ENCODE measurements at places on chromosomes 7 and 10.

DNA sequence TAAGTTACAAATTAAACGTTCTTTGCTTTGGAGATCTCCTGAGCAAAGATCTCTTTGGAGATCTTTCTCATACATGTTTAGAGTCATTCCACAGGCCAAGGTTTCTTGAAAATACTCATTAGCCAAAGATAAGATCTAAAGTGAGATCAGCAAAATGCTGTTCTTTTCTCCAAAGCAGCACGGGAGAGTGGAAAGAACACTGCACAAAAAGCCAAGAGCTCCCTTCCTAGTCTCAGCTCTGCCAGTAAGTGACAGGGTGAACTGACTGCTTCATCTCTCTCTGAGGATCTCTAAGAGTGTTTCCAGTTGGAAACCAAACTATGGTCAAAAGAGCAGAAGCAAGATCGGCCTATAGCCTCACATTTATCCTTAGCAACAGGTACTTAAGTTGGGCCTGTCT, 168.4 kb upstream of the ASAH2 start:
- peaks cover 2% of the 10 kb centered on the region for H3K36me3 ChIP-seq
- H3K27ac ChIP-seq = no peak overlapping the region
- H3K4me1 ChIP-seq = peaks cover 19% of the 10 kb centered on the region
- no peak for DNase-seq
- H3K27me3 ChIP-seq = no peaks in the 10 kb centered on the region

GRCh38 chr7:127930341-127931328, 100.6 kb downstream of the LRRC4 start:
- DNase-seq = no peak
- H3K4me1 ChIP-seq = peaks cover 6% of the 10 kb centered on the region
- no peak overlapping the region for H3K27ac ChIP-seq
- no peak overlapping the region for H3K4me3 ChIP-seq
- peaks cover 23% of the 10 kb centered on the region for H3K36me3 ChIP-seq

- no peak for DNase-seq
- H3K27me3 ChIP-seq = no peaks in the 10 kb centered on the region
- H3K36me3 ChIP-seq = no peaks in the 10 kb centered on the region
- no peak overlapping the region for H3K27ac ChIP-seq
- H3K4me1 ChIP-seq = no peaks in the 10 kb centered on the region
- no peak overlapping the region for H3K4me3 ChIP-seq
These were observed 29.5 kb downstream of the PLXDC2 start for GRCh38 chr10:19845503-19846368.

GRCh38 chr10:17147884-17148489, 18.4 kb upstream of the CUBN start:
- H3K27ac ChIP-seq = no peak overlapping the region
- H3K4me1 ChIP-seq = peaks cover 7% of the 10 kb centered on the region
- no peak for DNase-seq
- H3K4me3 ChIP-seq = no peak overlapping the region

GRCh38 chr7:132509643-132510042, 66.6 kb downstream of the PLXNA4 start:
- no peak overlapping the region for H3K4me3 ChIP-seq
- no peaks in the 10 kb centered on the region for H3K27me3 ChIP-seq
- no peak for DNase-seq
- H3K4me1 ChIP-seq = peaks cover 23% of the 10 kb centered on the region

DNA sequence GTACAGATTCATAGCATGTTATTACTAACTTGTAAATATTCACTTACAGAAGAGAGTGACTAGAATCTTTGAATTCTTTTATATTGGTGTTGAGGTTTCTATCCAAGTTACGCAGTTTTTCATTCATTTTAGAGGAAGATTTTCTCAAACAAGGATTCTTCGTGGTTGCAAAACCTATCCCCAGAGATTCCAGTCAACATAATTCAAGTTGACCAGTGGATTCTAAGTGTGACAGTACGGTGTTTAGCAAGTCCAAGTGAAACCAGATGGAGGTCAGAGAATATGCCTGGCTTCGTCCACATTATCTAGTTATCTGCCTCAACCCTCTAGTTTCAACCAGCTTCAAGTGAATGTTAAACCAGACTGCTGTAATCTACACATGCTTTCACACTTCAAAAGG, 131.9 kb downstream of the SDK1 start:
- no peaks in the 10 kb centered on the region for H3K4me1 ChIP-seq
- H3K36me3 ChIP-seq = no peaks in the 10 kb centered on the region
- no peak overlapping the region for H3K27ac ChIP-seq
- DNase-seq = no peak
- H3K4me3 ChIP-seq = no peak overlapping the region

DNA sequence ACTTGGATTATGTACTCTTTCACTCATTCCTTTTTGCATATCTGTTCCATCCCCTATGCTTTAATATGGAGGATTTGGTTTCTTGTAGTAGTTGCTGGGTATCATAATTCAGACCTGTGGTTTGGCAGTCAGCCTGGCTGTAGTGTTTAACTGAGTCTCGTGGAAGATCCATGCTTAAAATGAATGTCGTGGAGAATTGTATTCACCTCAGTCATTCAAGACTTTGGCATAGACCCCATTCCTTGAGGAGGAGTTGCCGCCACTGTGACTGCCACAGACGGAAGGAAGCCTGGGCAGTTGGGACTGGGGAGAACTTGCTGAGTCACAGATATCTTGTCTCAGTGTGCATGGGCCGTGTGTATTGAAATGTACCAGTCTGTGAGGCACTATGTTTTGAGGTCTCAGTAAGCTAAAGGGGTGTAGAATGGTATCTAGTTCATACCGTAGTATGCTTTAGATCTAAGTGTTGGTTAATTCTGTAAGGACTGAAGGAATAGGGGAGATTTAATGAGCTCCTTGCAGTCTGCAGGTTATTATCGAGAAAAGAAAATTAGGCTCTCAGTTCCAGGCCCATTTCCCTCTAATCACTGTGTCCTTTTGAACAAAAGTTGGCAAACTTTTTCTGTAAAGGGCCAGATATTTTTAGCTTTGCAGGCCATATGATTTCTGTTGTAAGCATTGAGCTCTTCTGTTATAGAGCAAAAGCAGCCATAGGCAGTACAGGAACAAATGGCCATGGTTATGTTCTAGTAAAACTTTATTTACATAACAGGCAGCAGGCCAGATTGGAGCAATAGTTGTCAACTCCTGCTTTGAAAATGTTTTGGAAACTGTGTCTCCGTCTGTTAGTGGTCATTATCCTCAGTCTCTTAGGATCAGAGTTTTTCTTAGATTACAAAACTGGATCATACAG, 76.8 kb downstream of the TPST1 start:
- H3K27ac ChIP-seq = no peak overlapping the region
- no peak for DNase-seq
- peaks cover 3% of the 10 kb centered on the region for H3K36me3 ChIP-seq
- H3K4me1 ChIP-seq = no peaks in the 10 kb centered on the region

GRCh38 chr10:58867683-58868082, 308.8 kb upstream of the PHYHIPL start:
- H3K36me3 ChIP-seq = no peaks in the 10 kb centered on the region
- no peak for DNase-seq
- H3K4me1 ChIP-seq = no peaks in the 10 kb centered on the region
- H3K4me3 ChIP-seq = no peak overlapping the region
- no peaks in the 10 kb centered on the region for H3K27me3 ChIP-seq

DNA sequence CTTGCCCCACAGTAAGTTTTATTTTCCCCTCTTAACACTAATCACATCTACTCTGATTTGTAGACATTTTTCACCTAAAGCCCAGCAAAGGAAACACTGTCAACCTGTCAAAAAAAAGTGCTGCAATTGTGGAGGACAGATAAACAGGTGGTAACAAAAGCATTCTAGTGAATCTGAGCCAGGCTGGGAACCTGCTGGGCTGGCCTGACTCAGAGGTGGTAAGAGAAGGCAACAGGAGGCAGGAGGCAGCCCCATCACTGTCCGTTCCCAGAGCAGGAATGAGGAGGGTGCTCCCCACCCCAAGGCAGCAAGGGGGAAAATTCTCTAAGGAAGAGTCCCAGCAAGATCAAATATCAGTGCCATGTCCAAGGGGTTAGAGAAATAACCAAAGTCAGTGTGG, 19.5 kb upstream of the HERPUD2 start:
- H3K36me3 ChIP-seq = peaks cover 7% of the 10 kb centered on the region
- no peak overlapping the region for H3K4me3 ChIP-seq
- no peaks in the 10 kb centered on the region for H3K27me3 ChIP-seq
- peaks cover 14% of the 10 kb centered on the region for H3K4me1 ChIP-seq
- peak overlapping the region; percentile 31 for H3K27ac ChIP-seq

DNA sequence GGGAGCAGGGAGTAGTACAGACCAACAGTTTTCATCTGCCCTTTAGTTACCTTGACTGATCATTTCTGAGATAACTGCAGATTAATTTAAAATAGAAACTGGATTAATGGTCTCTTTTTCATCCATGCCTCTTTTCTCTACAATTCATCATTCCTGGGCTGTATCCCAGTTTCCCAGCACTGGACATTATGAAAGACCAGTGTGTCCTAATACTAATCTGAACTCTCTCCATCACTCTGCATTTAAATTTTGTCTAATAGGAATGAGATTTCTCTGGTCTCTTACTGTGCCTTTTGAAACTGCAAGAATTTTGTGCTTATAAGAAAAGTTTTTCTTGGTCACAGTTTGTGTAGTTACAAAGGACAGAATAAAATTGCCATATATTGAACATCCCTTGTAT, 12.7 kb downstream of the PLEKHA8 start:
- H3K27ac ChIP-seq = no peak overlapping the region
- H3K4me1 ChIP-seq = peaks cover 9% of the 10 kb centered on the region
- H3K4me3 ChIP-seq = no peak overlapping the region
- peaks cover 4% of the 10 kb centered on the region for H3K36me3 ChIP-seq

DNA sequence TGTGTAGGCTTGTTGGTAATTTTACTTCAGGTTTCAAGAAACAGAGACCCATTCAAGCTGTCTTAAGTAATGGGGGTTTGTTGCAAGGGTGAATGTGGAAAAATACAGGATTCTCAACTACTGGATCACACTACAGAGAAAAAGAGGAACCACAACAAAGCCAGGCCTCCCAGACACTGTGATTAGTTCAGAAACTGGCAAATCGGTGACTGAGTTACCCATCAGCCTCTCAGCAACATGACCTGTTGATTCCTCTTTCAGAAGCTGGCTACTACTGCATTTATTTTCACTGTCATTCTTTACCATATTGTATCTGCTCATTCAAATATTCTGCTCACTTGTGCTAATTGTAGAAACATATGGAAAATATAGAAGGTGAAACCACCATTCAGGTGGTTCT, 16.0 kb downstream of the CCDC71L start:
- no peak overlapping the region for H3K27ac ChIP-seq
- H3K4me3 ChIP-seq = no peak overlapping the region
- no peaks in the 10 kb centered on the region for H3K4me1 ChIP-seq
- peaks cover 27% of the 10 kb centered on the region for H3K27me3 ChIP-seq
- H3K36me3 ChIP-seq = no peaks in the 10 kb centered on the region

DNA sequence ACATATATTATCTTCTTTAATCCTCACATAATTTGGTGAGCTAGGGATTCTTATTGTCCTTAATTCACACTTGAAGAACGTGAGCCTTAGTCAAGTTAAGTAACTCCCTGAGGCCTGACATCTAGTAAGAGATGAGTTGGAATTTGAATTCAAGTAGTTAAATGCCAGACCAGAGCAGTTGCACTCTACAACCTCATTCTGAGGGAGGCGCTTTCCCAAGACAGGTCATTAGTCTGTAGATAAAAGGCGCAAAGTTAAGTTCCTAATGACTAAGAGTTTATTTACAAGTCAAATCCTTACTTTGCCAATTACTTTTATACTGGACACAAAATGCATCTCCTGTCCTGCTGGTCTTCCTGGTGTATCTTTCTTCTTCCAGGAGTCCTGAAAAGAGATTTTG, 3.6 kb upstream of the EXOC6 start:
- H3K27me3 ChIP-seq = peaks cover 7% of the 10 kb centered on the region
- H3K27ac ChIP-seq = no peak overlapping the region
- no peak overlapping the region for H3K4me3 ChIP-seq
- H3K36me3 ChIP-seq = peaks cover 13% of the 10 kb centered on the region

GRCh38 chr7:157674715-157675426, 338.1 kb downstream of the DNAJB6 start:
- H3K4me3 ChIP-seq = no peak overlapping the region
- H3K4me1 ChIP-seq = peaks cover 4% of the 10 kb centered on the region
- H3K27me3 ChIP-seq = peaks cover 77% of the 10 kb centered on the region
- no peak overlapping the region for H3K27ac ChIP-seq

GRCh38 chr10:24882047-24882698, 70.2 kb downstream of the PRTFDC1 start:
- H3K36me3 ChIP-seq = peaks cover 4% of the 10 kb centered on the region
- H3K27me3 ChIP-seq = no peaks in the 10 kb centered on the region
- peak overlapping the region; percentile 77 for H3K27ac ChIP-seq
- H3K4me3 ChIP-seq = peak overlapping the region; percentile 66
- H3K4me1 ChIP-seq = peaks cover 38% of the 10 kb centered on the region
- DNase-seq = peak; percentile 33

GRCh38 chr10:128064108-128064969, 61.9 kb downstream of the MKI67 start:
- H3K27me3 ChIP-seq = no peaks in the 10 kb centered on the region
- peak overlapping the region; percentile 75 for H3K4me3 ChIP-seq
- H3K36me3 ChIP-seq = peaks cover 83% of the 10 kb centered on the region
- peaks cover 74% of the 10 kb centered on the region for H3K4me1 ChIP-seq
- DNase-seq = peak; percentile 70
- H3K27ac ChIP-seq = peak overlapping the region; percentile 96

DNA sequence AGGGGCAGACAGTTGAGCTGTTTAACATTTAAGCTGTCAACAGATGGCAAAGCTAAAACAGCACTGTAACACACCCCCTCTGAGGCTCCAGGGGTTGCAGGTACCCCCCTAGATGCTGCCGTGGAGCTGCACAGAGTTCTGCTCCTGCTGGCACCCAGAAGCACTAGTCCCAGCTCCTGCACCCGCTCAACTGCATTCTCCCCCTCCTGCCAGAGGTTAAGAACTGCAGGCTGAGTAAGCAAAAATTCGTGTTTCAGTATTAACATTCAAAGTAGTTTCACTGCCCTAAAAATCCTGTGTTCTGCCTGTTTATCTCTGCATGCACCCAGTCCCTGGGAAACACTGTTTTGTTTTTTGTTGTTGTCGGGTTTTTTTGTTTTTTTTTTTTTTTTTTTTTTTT, 790.8 kb upstream of the KCND2 start:
- no peak overlapping the region for H3K4me3 ChIP-seq
- no peak overlapping the region for H3K27ac ChIP-seq
- no peak for DNase-seq
- H3K4me1 ChIP-seq = no peaks in the 10 kb centered on the region
- H3K27me3 ChIP-seq = no peaks in the 10 kb centered on the region

- H3K4me1 ChIP-seq = no peaks in the 10 kb centered on the region
- H3K4me3 ChIP-seq = no peak overlapping the region
- no peak overlapping the region for H3K27ac ChIP-seq
- no peaks in the 10 kb centered on the region for H3K36me3 ChIP-seq
These were observed 139.4 kb upstream of the SHH start for GRCh38 chr7:155951554-155952158.

GRCh38 chr7:155490697-155491628, 33.0 kb downstream of the EN2 start:
- H3K4me1 ChIP-seq = peaks cover 10% of the 10 kb centered on the region
- peaks cover 73% of the 10 kb centered on the region for H3K27me3 ChIP-seq
- peak overlapping the region; percentile 70 for H3K27ac ChIP-seq
- peak; percentile 20 for DNase-seq
- peak overlapping the region; percentile 78 for H3K4me3 ChIP-seq
